ENCODE measurements at places on chromosomes 5 and 9.

- no peaks in the 10 kb centered on the region for H3K4me1 ChIP-seq
- H3K27ac ChIP-seq: no peak overlapping the region
- peak; percentile 17 for DNase-seq
Observed at GRCh38 chr5:54013556-54014194, 296.7 kb downstream of the ARL15 start.

GRCh38 chr9:68555437-68556150 is 14.9 kb upstream of the TMEM252 start:
- H3K27me3 ChIP-seq: no peaks in the 10 kb centered on the region
- H3K4me3 ChIP-seq: no peak overlapping the region
- no peak for DNase-seq
- H3K4me1 ChIP-seq: peaks cover 1% of the 10 kb centered on the region
- H3K36me3 ChIP-seq: no peaks in the 10 kb centered on the region

GRCh38 chr9:101486693-101487442 is 46.8 kb upstream of the RNF20 start:
- H3K4me1 ChIP-seq: peaks cover 9% of the 10 kb centered on the region
- peak; percentile 3 for DNase-seq
- H3K4me3 ChIP-seq: peak overlapping the region; percentile 72
- H3K27ac ChIP-seq: no peak overlapping the region
- no peaks in the 10 kb centered on the region for H3K36me3 ChIP-seq

GRCh38 chr9:91502475-91502874 is 78.8 kb upstream of the NFIL3 start:
- no peaks in the 10 kb centered on the region for H3K36me3 ChIP-seq
- no peaks in the 10 kb centered on the region for H3K4me1 ChIP-seq
- no peak overlapping the region for H3K27ac ChIP-seq
- no peak overlapping the region for H3K4me3 ChIP-seq
- no peak for DNase-seq

GRCh38 chr5:37710965-37711364 is 128.9 kb downstream of the GDNF start:
- no peak overlapping the region for H3K27ac ChIP-seq
- H3K4me3 ChIP-seq: no peak overlapping the region
- H3K36me3 ChIP-seq: no peaks in the 10 kb centered on the region

DNA sequence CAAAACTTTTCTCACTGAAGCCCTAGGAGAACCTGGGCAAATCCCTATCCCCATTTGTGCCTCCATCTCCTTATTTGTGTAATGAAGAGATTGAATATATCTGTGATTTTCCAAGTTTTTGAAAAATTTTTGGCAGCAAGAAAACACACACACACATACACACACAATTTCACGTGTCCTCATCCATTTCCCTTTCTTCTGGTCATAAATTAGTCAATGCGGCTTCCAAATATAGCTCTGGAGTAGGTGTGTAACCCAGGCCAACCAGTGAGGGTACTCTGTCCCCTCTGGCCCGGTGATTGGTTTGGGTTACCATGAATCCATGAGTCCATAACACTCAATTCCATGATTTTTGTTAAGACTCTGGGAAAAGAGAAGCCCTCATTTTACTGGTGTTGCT is 12.7 kb downstream of the CSF1R start:
- no peaks in the 10 kb centered on the region for H3K27me3 ChIP-seq
- peaks cover 31% of the 10 kb centered on the region for H3K36me3 ChIP-seq
- H3K4me3 ChIP-seq: no peak overlapping the region
- no peak overlapping the region for H3K27ac ChIP-seq
- H3K4me1 ChIP-seq: no peaks in the 10 kb centered on the region

DNA sequence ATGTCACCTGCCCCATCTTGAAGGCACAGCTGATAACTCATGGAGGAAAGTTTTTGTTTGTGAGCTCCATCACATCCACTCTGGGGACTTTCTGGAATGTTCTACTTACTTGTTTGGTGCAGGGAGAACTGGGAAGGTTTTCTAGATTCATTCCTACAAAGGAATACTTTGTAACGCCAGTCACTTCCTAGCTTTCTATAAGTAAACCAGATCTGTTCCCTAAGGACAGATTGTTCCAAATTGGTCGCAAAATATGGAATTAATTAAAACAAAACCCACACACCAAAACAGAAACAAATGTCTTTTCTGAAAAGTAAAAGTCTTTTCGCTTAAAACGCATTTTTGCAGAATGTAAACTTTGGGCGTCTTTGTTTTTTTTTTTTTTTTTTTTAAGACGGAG is 167.6 kb downstream of the PDZD2 start:
- no peak for DNase-seq
- no peaks in the 10 kb centered on the region for H3K36me3 ChIP-seq

DNA sequence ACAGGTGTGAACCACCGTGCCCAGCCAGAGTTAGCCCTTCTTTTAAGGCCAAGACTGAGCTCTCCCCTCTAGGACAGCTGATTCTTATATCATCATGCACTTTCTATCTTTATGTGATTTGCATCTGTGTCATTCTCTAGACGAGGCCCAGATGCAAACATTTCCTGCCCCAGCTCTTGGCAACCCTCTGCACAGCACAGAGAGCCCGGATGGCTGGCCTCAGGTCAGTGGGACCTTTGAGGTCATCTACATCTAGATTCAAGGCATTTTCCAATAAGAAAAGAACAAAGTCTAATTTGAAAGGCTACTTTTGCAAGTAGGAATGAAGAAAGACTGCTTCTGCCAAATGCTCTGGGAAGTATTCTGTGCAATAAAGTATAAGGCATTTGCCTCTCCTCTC is 109.0 kb upstream of the DAB2 start:
- H3K4me3 ChIP-seq: no peak overlapping the region
- DNase-seq: peak; percentile 67
- no peaks in the 10 kb centered on the region for H3K27me3 ChIP-seq
- H3K36me3 ChIP-seq: no peaks in the 10 kb centered on the region
- peak overlapping the region; percentile 72 for H3K27ac ChIP-seq
- no peaks in the 10 kb centered on the region for H3K4me1 ChIP-seq

GRCh38 chr9:87180361-87180760 is 233.1 kb upstream of the GAS1 start:
- no peaks in the 10 kb centered on the region for H3K27me3 ChIP-seq
- H3K4me1 ChIP-seq: peaks cover 7% of the 10 kb centered on the region
- DNase-seq: peak; percentile 86
- H3K27ac ChIP-seq: peak overlapping the region; percentile 89
- no peak overlapping the region for H3K4me3 ChIP-seq
- H3K36me3 ChIP-seq: no peaks in the 10 kb centered on the region

- no peaks in the 10 kb centered on the region for H3K36me3 ChIP-seq
- no peak overlapping the region for H3K4me3 ChIP-seq
- no peaks in the 10 kb centered on the region for H3K27me3 ChIP-seq
- DNase-seq: no peak
Observed at GRCh38 chr5:98144710-98145109, 628.8 kb upstream of the RGMB start.

DNA sequence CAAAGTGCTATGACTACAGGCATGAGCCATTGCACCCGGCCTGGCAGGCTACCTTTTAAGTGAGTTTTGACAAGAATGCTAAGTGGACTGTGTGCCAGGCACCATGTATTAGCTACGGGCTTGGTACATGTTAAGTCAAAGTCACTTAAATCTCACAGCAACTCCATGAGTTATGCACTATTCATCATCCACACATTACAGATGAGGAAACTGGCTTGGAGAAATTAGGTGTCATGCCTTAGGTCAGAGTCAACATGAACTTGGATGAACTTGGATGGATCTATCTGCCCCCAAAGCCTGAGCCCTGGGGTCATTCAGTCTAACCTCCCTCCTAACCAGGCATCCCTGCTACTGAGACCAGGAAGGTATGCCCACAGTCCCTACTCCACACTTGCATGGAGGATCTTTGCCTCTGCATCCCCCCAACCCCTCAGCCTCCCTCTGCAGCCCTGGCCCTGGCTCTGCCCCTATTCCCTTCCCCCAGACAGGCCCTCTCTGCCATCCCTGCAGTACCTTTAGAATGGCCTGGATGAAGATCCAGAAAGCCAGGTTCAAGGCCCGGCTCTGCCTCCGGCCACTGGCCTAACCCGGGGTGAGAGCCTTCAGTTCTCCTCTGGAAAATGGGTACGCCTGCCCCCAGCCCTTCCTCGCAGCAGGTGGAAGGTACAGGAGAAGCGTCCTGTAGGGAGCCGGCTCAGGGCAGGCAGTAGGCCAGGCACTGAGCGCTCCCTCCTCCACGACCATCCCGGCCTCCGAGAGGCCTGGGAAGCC is 685 bp upstream of the ADGRD2 start:
- no peak overlapping the region for H3K4me3 ChIP-seq
- peaks cover 16% of the 10 kb centered on the region for H3K27me3 ChIP-seq
- DNase-seq: no peak

DNA sequence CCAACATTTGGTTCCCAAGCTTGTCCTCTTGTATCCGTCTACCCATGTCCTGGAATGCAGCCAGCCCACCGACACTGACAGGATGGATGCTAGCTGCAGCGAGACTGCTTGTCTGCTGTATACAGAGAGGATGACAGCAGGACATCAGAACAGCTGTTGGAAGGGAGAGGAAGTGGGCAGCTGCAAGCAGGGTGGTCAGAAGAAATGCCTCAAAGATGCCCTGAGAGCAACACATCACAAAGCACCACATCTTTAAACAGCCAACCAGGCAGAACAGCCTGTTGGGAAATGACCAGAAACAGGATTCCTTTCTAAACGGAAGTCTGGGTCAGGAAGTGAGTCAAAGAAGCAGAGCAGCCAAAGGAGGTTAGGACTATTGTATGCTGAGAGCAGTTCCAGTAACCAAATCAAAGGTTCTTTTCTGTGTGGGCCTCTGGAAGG is 219.1 kb downstream of the NDUFS4 start:
- DNase-seq: no peak
- H3K36me3 ChIP-seq: no peaks in the 10 kb centered on the region
- H3K4me1 ChIP-seq: peaks cover 8% of the 10 kb centered on the region
- no peaks in the 10 kb centered on the region for H3K27me3 ChIP-seq

- DNase-seq: peak; percentile 78
- H3K4me3 ChIP-seq: no peak overlapping the region
- H3K27me3 ChIP-seq: no peaks in the 10 kb centered on the region
- H3K36me3 ChIP-seq: no peaks in the 10 kb centered on the region
- H3K4me1 ChIP-seq: no peaks in the 10 kb centered on the region
Observed at GRCh38 chr9:16445141-16445920, 425.1 kb downstream of the BNC2 start.

DNA sequence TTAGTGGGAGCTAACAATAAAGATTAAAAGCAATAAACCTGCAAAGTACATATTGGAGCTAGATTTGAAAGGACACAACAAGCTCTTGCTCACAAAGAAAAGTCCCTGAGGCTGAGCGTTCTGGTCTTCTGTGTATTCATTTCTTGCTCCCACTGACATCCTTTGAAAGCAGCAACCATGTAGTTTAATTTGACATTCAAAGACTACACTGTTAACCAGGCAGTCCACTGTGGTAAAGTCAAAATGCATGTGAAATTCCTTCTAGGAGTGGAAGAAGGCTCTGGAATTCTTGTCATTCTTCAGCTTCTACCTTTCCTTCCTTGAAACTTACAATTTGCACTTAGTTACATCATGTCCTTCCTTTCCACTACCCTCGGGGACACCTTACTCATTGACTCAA is 480.7 kb downstream of the CSNK1G3 start:
- DNase-seq: peak; percentile 48
- H3K27ac ChIP-seq: peak overlapping the region; percentile 80
- no peaks in the 10 kb centered on the region for H3K27me3 ChIP-seq
- H3K36me3 ChIP-seq: no peaks in the 10 kb centered on the region
- no peak overlapping the region for H3K4me3 ChIP-seq
- H3K4me1 ChIP-seq: peaks cover 11% of the 10 kb centered on the region

GRCh38 chr9:136202454-136203407 is 2.2 kb downstream of the LHX3 start:
- peaks cover 72% of the 10 kb centered on the region for H3K27me3 ChIP-seq
- H3K27ac ChIP-seq: no peak overlapping the region
- no peaks in the 10 kb centered on the region for H3K4me1 ChIP-seq
- no peak for DNase-seq
- H3K36me3 ChIP-seq: no peaks in the 10 kb centered on the region

GRCh38 chr5:122668552-122668951 is 106.3 kb upstream of the SNX2 start:
- no peaks in the 10 kb centered on the region for H3K27me3 ChIP-seq
- H3K4me3 ChIP-seq: no peak overlapping the region
- H3K27ac ChIP-seq: no peak overlapping the region
- no peaks in the 10 kb centered on the region for H3K4me1 ChIP-seq
- DNase-seq: no peak

DNA sequence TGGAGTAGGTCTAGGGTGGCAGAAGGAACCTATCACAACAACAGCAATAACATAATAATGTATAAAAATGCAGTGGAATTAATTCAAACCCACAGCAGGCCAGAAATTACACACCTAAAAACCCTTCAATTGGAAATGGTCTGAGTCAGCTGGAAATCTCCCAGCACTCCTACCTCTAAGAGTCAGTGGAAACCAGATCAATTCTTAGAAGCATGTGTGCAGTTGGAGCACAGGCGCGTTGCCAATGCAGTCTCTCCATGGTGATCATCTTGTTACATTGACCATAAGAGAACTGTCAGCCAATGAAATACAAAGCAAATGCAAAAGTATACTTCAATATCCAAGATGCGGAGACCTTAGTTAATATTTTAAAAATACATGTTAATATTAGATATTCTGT is 15.1 kb upstream of the CSNK1G3 start:
- no peak for DNase-seq
- H3K4me3 ChIP-seq: no peak overlapping the region
- no peaks in the 10 kb centered on the region for H3K27me3 ChIP-seq
- no peaks in the 10 kb centered on the region for H3K36me3 ChIP-seq
- H3K27ac ChIP-seq: no peak overlapping the region

DNA sequence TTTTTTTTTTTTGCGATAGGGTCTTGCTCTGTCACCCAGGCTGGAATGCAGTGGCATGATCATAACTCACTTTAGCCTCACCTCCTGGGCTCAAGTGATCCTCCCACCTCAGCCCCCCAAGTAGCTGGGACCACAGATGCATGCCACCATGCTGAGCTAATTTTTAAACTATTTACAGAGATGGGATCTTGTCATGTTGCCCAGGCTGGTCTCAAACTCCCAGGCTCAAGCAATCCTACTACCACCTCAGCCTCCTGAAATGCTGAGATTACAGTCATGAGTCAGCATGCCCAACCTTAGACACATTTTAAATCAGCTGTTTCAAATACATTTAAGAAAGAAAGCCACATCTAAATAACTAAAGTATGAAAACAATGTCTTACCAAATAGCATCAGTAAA is 439.0 kb downstream of the EBF1 start:
- no peak overlapping the region for H3K4me3 ChIP-seq
- H3K27me3 ChIP-seq: no peaks in the 10 kb centered on the region
- no peaks in the 10 kb centered on the region for H3K36me3 ChIP-seq
- H3K27ac ChIP-seq: no peak overlapping the region
- no peaks in the 10 kb centered on the region for H3K4me1 ChIP-seq
- DNase-seq: peak; percentile 48

GRCh38 chr5:89042746-89043145 is 159.8 kb upstream of the MEF2C start:
- no peaks in the 10 kb centered on the region for H3K36me3 ChIP-seq
- no peak overlapping the region for H3K4me3 ChIP-seq
- no peak for DNase-seq
- no peak overlapping the region for H3K27ac ChIP-seq

DNA sequence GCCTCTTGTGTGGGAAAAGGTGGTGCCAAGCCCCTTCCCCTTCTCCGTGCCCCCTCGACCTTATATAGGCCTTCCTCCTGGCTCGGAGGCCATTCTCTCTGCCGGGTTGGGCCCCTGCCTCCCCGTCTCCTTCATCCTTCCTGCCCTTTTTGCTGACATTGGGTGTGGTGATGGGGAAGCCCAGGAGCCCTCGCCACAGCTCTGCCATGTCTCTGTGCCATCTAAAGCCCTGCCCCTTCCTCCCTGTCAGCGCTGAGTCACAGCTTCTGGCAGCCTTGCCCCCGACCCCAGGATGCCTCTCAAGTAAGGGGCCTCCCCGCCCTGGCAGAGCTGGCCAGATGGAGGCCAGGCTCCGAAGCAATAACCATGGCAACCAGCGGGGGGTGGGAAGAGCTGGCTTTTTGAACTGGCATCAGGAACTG is 30.4 kb downstream of the JADE2 start:
- no peak overlapping the region for H3K4me3 ChIP-seq
- H3K27me3 ChIP-seq: no peaks in the 10 kb centered on the region
- no peaks in the 10 kb centered on the region for H3K4me1 ChIP-seq
- H3K27ac ChIP-seq: no peak overlapping the region

All from trophoblast cell (in vitro differentiated cells and primary cell).